NCI-H2107 (cell line): ENCODE measurements at places on chromosomes 12 and 14.

GRCh38 chr14:96795109-96795828 lies 1.9 kb upstream of the VRK1 start:
- DNase-seq = no peak

- no peak for DNase-seq
Measured at GRCh38 chr14:73209953-73210352, 27.4 kb upstream of the PAPLN start.

- no peak for DNase-seq
Measured at GRCh38 chr12:106987846-106988245, 900 bp upstream of the MTERF2 start.

DNA sequence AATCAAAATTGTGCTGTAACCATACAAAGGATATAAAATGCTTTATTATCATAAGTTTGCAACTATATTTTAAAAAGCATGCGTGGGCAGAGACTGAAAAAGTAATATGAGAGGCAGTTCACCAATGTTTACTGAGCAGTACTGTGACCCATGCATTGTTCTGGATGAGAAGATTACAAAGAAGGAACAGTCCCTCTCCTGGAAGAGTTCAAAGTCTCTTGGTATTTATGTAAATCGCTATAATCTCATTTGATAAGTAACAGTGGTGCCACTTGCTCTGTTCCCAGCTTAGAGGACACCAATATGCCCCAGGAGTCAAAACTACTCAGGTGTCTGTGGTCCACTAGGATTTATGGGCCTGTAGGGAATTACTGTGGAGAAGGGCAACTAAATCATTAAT lies 2.1 kb upstream of the CMAS start:
- no peak for DNase-seq

DNA sequence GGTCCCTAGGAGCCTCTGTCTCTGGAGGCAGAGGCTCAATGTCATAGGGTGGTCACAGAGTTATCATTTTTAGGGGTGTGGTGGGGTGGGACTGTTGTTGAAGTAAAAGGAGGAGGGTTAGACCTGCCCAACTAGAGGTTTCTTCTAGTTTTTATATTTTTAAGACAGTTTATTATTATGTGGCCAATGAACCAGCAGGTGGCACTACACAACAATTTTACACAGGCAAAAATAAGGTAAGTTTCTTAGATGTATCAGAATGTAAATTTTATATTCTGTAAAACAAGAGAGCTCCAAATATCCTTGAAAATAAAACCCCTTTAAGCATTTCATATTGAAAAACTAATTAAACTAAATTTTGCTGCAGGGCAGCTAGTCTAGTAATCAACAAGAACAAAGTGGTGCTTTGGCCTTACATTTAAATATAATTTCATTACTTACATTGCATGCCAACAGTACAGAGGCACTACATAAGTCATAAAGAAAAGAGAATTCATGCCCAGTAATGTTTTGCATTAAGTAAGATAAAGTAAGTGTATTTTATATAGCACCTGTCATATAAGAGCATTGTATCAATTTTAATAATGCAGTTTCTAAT lies 22.2 kb upstream of the OVCH1 start:
- DNase-seq = no peak

DNA sequence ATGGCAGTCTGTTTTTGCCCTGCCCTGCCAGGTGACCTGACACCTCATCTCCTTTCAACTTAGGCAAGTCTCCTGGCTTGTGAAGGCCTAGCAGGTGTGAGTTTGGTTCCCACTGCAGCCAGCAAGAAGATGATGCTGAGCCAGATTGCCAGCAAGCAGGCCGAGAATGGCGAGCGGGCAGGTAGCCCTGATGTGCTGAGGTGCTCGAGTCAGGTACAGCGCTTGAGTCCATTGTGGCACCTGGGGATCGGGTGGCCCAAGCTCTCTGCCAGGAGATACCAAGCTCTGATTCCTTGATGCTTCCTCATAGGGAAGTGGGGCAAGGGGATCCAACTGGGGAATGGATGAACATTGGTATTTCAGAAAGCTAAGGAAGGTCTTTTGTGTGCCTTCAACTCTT lies 4.1 kb upstream of the CSAD start:
- no peak for DNase-seq

DNA sequence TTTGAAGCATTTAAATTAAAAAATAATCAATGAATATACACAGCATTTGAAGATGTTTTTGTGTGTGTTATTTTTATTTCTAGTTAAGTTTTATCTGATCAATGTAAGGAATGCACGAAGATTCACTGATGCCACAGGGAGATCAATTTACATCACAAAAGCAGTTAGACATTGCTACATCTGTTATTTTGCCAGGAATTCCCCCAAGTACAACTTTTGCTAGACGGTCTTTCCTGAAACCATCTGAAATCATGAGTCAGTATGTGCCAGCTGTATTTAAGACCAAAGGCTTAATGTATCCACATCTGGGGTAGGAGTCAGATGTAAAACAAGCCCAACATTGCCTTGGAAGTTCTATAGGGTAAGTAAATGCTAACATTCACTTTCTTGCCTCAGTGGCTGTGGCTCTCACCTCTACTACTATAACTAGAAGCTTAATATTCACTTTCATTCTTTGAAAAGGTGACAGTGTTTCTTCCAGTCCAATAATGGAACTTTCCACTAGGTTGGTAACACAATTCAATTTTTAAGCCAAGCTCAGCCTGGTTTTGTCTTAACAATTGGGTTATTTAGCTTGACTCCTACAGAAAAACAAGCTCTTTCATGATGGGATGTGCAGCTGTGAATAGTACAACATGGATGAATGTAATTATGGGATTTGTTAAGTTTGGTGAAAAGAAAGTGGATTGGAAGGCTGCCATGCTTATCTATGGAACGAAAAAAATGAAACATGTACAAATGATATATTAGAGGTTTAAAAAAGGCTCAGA lies 385.4 kb upstream of the TMEM132C start:
- DNase-seq = no peak

- no peak for DNase-seq
Measured at GRCh38 chr12:62700091-62700880, 233.7 kb downstream of the MON2 start.

DNA sequence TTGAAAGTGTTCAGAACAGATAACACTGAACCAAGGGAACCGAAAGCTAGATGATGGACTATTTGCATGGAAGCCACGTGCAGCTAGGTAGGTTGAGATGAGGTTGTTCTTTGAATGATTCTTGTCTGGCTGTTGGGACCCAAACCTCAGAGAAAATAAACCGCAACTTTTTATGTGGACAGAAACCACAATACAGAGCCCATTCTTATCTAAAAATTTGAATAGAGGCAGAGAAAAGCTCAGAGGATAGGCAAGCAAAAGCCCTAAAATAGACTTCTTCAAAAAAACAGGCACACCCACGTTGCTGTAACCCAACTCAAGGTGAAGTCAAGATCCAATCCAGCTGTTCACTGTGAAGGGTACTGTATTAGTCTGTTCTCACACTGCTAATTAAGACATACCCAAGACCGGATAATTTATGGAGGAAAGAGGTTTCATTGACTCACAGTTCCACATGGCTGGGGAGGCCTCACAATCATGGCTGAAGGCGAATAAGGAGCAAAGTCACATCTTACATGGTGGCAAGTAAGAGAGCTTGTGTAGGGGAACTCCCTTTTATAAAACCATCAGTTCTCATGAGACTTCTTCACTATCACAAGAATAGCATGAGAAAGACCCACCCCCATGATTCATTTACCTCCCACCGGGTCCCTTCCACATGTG lies 353.8 kb downstream of the AACS start:
- no peak for DNase-seq

- DNase-seq = no peak
Measured at GRCh38 chr12:70936203-70936813, 15.8 kb upstream of the PTPRR start.

DNA sequence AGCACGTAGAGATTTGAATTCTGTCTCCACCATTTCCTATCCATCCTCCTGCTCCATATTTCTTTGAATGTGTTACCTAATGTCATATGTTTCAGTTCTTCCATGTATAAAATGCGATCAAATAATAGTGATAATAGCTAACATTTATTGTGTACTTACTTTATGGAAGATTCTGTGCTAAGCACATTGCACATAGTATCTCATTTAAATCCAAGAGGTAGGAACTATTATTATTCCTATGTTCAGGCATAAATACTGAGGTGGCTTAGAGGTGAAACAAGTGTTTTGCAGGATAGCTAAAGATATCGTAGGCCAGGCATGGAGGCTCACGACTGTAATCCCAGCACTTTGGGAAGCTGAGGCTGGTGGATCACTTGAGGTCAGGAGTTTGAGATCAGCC lies 17.5 kb upstream of the AICDA start:
- no peak for DNase-seq

- no peak for DNase-seq
Measured at GRCh38 chr12:87051621-87052020, 795.4 kb upstream of the MGAT4C start.

- DNase-seq = no peak
Measured at GRCh38 chr14:61586544-61587055, 108.7 kb upstream of the HIF1A start.

DNA sequence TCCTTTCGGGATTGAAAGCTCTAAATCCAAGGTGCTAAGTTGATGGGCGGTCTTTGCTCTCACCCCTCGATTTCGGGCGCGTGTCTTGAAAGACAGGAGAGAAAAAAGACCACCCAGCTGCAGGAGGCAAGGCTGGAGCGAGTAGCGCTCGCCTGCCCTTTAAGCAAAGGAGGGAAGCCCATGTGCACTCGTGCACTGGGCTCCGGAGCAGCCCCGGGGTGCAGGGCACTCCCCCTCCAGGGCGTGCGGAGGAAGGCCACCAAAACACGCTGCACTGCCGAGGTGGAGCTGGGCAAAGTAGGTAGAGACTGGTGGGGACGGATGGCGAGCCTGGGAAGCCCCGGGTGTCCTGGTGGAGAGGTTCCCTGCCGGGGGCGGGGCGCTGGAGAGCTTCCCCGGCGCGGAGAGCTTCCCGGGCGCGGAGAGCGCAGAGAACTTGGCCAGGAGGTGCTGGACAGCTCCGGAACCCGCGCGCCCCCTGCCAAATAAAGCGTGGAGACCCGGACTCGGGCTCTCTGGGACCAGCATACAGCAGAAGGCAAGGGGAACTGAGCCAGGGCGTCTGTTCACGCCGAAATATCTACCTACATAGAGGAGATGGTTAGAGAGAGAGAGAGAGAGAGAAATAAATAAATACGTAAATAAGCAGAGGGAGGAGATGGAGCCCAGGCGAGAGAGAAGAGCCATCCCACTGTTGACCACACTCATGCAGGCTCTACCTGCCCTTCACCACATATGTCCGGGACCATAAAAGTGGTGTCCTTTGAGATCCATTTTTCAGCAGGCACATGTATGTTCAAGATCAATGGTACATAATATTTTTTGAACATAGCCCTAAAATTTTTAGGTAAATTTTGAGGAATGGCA lies 662 bp upstream of the NELL2 start:
- no peak for DNase-seq

DNA sequence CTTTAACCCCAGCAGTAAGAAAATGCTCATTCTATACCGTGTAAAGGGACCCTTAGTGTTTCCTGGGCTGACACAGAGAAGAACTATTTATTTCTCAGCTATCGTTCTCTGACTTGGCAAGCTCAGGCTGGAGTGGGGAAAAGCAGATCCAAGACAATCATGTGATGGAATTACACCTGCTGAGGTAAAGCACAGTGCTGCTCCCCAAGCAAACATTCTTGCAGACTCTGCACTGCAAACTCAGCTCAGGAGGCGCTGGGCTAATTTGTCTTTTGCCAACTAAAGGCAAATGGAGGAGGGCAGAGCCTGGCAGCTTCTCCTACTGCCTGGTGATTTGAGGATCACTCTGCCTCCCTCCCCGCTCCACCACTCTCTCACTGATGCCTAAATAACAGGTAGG lies 57.8 kb upstream of the FUT8 start:
- no peak for DNase-seq

DNA sequence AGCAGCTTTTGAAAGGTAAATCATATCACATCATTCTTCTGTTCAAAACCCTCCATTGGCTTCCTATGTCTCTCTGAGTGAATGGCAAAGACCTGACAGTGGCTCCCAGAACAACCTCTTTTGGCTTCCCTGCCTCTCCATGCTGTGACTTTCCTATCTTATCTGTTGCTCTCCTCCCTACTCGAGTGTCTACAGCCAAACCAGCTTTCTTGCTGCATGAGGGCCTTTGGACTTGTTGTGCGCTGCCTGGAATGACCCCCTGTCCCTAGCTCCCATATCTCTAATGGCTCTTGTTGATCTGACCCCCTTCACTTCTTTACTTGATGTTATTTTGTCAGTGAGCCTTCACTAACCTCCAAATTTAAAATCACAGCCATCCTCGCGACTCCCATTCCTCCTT lies 2.5 kb downstream of the SYNE2 start:
- no peak for DNase-seq

- no peak for DNase-seq
Measured at GRCh38 chr12:79397609-79398008, 293.2 kb downstream of the PAWR start.

DNA sequence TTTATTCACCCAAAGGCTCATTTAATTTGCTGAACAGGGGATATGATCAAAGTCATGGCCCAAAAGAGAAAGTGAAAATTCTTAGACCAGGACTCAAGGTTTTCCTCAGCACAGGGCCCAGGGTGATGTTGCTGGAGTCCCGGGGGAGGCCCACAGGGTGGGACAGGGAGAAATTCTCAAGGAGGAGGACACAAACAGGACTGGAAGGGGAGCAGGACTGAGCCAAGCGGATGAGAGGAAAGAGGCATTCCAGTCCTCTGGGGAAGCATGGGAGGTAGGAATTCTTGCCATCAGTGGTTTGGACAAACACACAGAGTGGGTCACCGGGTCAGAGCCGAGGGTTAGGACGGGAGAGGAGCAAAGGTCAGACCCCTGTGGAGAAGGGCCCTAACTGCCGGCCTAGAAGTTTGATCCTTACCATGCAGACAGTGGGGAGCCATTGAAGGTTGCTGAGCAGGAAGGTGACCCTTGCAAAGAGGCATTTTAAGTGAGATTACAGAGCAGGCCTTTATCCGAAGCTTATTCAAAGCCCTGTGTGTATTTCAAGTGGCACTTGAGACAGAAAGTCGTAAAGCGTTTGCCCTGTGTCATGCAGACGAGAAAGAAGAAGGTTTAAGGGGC lies 68.4 kb upstream of the PTGR2 start:
- no peak for DNase-seq

DNA sequence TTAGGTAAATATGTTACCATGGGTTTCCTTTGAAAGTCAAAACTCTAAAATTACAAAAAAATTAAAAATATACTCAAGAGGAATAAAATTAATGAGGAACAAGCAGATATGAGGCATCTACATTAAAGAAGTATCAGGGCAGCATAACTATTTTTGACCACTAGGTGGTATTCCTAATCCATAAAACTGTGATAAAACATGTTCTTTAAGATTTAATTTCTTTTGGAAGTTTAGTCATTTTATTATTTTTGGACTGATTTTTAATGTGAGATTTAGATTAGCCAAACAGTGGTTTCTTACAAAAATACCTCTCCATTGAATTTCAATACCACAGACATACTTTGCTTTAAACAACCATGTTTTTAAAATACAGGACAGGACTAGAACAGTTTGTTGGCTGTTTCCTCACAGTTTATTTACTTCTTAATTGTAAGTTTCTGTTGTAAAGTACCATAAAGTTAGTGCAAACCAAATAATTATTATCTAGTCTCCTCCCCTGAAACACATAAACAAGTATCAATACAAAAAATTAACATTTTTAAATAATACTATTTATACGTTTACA lies 49.8 kb downstream of the NTS start:
- no peak for DNase-seq

GRCh38 chr12:27575090-27575761 lies 51.2 kb downstream of the PPFIBP1 start:
- no peak for DNase-seq
